Stimulated activated CD8-positive, alpha-beta memory T cell treated with anti-CD3 and anti-CD28 coated beads, Interleukin-2, amount 100 ng/mL, for 48 hours (primary cell): ENCODE measurements at places on chromosomes 2 and 18.
A peak's percentile ranks its signal among the peaks of the same experiment; 100 is the strongest.

GRCh38 chr18:67509741-67510391 lies 6.7 kb downstream of the DSEL start:
- no peak for DNase-seq

- DNase-seq: no peak
These were observed 138.6 kb downstream of the B3GNT2 start for GRCh38 chr2:62334440-62335058.

DNA sequence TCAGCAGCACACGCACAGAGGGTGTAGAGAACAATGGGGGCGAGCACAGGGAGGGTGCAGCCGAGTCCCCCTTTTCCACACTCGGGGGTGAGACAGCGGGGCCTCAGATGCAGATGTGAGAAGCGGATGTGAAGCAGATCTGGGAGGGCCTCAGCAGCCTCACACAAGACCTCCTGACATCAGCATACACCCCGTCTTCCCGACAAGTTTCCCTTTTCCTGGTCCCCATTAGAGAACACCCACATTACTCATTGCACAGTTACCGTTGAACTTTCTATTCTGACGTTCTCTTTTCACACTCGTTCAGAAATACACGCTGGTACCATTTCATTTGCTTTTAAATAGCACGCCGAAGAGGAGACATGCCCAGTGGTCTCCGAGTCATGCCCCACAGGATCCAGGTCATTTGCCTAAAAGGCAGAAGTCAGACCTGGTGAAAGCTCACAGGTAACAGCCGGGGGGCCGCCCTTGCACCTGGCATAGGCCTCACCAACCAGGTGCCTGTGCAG lies 129.5 kb upstream of the ID2 start:
- no peak for DNase-seq

- no peak for DNase-seq
These were observed 54.0 kb upstream of the STRN start for GRCh38 chr2:37020212-37020886.

DNA sequence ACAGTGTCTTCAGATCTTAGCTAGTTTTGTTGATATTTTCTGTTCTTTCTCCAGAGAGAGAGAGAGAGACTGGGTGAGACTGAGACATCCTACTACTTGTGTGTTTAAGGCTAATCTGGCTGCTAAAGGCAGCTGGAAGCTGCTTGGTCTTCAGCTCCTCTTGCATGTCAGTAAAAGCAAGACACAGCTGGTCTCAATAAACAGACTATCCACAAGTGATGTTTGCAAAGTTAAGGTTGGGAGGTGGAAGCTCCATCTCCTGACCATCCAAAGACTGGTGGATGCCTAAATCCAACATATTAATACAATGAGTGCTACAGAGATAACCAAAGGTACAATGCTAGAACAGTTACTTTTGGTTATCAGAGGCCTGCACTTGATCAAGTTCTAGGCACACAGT lies 17.8 kb downstream of the ERFE start:
- no peak for DNase-seq

DNA sequence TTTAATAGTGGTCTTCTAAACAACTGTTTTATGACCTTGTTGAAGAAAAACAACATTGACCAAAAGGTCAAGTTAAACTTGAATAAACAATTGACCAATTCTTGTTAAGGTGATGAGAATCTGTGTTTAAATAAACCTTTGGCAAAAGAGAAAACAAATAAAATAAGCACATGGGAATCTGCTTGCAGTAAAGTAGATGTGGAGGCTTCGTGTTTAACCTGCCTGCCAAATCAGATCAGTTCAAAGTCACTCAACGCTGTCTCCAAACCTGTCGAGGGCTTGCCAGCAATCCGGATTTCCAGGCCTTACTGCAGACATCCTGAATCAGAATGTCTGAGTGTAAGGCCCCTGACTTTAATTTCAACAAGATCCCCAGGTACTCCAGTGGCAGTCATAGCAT lies 55.1 kb upstream of the AQP4 start:
- no peak for DNase-seq

DNA sequence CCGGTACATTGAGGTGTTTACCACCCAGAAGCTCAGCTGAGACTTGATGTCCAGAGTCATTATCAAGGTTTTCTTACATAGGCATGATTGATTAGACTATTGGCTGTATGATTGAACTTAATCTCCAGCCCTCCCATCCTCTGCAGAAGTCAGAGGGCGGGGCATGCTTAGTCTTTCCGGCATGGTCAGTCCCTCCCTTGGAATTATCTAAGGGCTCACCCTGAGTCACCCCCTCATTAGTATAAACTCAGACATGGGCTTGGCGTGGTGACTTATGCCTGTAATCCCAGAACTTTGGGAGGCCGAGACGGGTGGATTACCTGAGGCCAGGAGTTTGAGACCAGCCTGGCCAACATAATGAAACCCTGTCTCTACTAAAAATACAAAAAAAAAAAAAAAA lies 243.9 kb downstream of the VAPA start:
- DNase-seq: no peak

- peak; percentile 79 for DNase-seq
These were observed 33.2 kb upstream of the FOSL2 start for GRCh38 chr2:28359222-28360057.
